ENCODE measurements at places on chromosomes 1 and 21. TPM values are rescaled to one million over a fixed set of nuclear protein-coding genes. Genes with fewer than 3 reads are reported as not detected.

The FMO1 gene
- not detected for total RNA-seq

GRCh38 chr1:237884237-237884636 is 6.5 kb downstream of the ZP4 start:
- ATAC-seq = no peak

GRCh38 chr1:119163396-119163795 is 22.9 kb upstream of the WARS2 start:
- ATAC-seq = no peak

- ATAC-seq = no peak
Measured at GRCh38 chr1:160399544-160400222, 681 bp upstream of the VANGL2 start.

DNA sequence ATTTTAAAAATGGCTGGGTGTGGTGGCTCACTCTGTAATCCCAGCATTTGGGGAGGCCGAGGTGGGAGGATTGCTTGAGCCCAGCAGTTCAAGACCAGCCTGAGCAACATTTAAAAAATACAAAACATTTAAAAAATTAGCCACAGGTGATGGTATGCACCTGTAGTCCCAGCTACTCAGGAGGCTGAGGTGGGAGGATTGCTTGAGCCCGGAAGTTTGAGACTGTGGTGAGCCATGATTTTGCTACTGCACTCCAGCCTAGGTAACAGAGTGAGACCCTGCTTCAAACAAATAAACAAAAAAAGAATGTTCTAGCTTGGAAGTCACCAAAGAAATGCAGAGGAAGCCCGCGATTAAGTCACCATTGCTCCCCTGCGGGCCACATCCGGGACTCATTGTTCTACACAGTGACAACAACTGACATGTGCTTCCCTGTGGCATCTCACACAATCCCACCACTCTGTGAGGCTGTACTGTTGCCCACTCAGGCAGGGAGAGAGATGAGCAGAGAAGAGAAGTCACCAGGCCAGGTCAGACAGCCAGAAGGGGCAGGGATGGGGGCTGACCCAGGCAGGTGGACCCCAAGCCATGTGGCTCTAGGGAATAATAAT is 18.4 kb upstream of the SPATC1L start:
- ATAC-seq = no peak

- ATAC-seq = no peak
Measured at GRCh38 chr1:38000233-38000528, 5.1 kb downstream of the FHL3 start.
